ENCODE measurements at places on chromosomes 2 and 18.

DNA sequence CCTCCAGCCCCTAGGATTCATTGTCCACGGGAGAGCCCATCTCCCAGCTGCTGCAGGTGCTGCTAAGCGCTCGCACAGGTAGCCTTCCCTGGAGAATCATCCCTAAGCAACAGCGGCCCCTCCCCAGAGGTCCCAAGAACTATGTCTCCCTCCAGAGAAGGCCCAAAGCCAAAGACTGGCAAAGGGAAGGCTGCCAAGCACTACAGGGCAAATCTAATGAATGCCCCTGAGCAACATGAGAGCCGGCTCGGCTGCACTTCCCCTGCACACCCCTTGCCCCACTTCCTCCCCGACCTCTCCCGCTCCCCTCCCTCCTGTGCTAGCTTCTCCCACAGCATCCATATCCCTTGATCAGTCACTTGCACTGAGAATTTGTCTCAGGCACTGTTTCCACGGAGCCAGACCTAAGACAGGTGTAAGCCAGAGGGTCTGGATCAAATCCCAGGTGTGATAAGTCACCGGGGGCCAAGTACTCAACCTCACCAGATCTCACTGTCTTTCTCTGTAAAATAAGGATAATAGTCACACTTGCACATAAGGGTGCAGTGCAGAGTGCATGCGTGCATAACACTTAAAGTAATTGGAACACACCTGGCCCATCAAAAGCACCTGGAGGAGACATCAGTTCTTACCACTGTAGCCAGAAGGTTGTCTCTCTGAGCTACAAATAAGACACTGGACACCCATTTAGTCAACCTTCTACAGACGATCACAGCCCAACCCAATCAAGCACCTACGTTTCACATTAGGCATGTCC lies 20.1 kb upstream of the COL6A3 start:
- DNase-seq = no peak

DNA sequence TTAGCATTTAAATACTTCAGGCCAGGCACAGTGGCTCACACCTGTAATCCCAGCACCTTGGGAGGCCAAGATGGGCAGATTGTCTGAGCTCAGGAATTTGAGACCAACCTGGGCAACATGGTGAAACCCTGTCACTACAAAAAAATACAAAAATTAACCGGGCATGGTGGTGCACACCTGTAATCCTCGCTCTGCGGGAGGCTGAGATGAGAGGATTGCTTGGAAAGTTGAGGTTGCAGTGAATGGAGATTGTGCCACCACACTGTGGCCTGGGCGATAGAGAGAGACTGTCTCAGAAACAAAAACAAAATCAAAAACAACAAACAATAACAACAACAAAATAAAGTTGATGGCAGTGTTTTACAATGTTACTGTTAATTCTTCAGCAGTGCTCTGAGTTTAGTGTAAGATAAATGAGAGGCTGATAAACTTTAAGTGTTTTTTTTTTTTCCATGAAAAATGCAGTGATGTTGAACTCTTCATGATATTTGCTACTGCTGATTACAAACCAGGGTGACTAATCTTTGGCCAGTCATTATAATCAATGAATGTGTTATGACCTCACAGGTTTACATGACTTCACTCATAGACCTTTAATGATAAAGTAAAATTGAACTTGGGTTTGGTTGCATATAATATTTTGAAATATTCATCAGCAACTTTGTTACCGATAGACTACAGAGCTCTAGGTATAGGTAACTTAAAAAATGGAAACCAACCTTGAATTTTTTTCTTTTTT lies 2.5 kb downstream of the ITGAV start:
- no peak for DNase-seq

GRCh38 chr2:200247494-200247893 lies 59.0 kb upstream of the SPATS2L start:
- no peak for DNase-seq

- no peak for DNase-seq
These were observed 67.4 kb downstream of the IL1R2 start for GRCh38 chr2:102059151-102059550.

DNA sequence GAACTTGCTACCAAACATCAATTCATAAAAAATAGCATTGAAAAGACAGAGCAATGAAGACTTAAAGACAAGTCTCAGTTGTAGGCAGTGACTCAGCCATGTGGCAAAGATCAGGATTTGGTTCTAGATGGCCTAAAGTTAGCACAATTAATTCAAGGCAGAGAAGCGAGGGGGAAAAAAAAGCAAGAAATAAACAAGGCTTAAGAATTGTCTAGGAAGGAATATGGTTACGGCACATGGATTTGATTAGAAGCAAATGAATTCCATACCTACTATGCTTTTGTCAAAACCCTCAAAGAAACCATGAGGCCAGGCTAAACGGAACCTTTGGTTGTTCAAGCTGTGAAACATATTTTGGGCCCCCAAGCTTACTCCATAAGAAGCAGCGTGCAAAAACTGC lies 362.2 kb upstream of the KCNH7 start:
- DNase-seq = no peak

DNA sequence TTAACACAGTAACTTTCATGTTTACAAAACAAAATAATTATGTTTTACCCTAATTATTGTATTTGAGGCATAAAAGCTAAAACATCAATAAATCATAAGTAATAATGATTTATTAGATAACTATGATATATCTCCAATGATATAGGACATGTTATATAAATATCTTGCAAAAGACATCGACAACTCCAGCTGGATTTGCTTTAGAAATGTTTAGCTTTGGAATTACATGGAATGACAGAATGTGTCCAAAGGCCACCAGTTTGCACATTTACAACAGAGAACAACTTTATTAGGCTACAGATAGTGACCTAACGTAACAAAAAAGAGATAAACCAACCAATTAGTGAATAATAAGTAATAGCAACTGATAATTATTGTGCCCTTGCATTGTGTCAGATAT lies 475.7 kb downstream of the DCC start:
- no peak for DNase-seq

- no peak for DNase-seq
These were observed 53.5 kb downstream of the CDH19 start for GRCh38 chr18:66550366-66550765.
